A549 treated with GW870086 at 1 μM for 4 hours (cell line): ENCODE measurements at places on chromosomes 4 and X. TPM values are rescaled to one million over a fixed set of nuclear protein-coding genes. Genes with fewer than 3 reads are reported as not detected.

RASL11B gene
- total RNA-seq: 0.08 to 0.11 TPM in 2 of 5 replicates, not detected in the others

KCTD8 gene
- not detected in 5 replicates for total RNA-seq

CTAG2 gene
- total RNA-seq: not detected in 5 replicates

ANXA10 gene
- total RNA-seq: 2.0 to 3.1 TPM (median 2.9 TPM) in 5 replicates
